ENCODE measurements at places on chromosomes 4 and X. TPM values are rescaled to one million over a fixed set of nuclear protein-coding genes. Genes with fewer than 3 reads are reported as not detected.

Gene TENM3
- 38.1 TPM for total RNA-seq

Gene ZCCHC4
- total RNA-seq, result 8.4 TPM

Gene MAGEB5
- total RNA-seq, result not detected

Gene DDX53
- total RNA-seq, result not detected

Gene SASH3
- total RNA-seq, result 24.3 TPM

Gene COX7B2
- not detected for total RNA-seq

Gene GC
- total RNA-seq, result not detected

Gene PABPC1L2B
- total RNA-seq, result not detected

Gene PDZD11
- 31.1 TPM for total RNA-seq

Gene NALF2
- total RNA-seq, result 0.32 TPM

Gene PLXNA3
- total RNA-seq, result 57.2 TPM

Gene PABPC4L
- 1.3 TPM for total RNA-seq

Gene EMCN
- 30.0 TPM for total RNA-seq

Gene BEX4
- 17.0 TPM for total RNA-seq

Gene HOPX
- total RNA-seq, result 3.2 TPM
